ENCODE measurements at places on chromosomes 3 and 15.

- DNase-seq = no peak
These were observed 120.1 kb downstream of the UACA start for GRCh38 chr15:70643106-70643782.

DNA sequence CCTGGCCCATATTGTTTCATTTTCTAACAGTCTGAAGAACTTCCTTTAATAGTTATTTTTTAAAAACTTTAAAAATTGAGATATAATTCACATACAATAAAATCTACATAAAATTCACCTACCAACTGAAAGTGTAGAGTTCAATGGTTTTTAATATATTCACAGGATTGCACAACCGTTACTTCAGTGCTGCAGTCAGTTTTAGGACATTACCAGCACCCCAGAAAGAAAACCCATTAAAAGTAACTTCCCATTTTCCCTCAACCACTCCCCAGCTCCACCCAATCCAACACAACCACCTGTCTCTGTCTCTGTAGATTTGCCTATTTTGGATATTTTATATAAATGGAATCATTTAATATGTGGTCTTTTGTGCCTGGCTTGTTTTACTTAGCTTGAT is 29.6 kb downstream of the MGA start:
- DNase-seq = no peak

DNA sequence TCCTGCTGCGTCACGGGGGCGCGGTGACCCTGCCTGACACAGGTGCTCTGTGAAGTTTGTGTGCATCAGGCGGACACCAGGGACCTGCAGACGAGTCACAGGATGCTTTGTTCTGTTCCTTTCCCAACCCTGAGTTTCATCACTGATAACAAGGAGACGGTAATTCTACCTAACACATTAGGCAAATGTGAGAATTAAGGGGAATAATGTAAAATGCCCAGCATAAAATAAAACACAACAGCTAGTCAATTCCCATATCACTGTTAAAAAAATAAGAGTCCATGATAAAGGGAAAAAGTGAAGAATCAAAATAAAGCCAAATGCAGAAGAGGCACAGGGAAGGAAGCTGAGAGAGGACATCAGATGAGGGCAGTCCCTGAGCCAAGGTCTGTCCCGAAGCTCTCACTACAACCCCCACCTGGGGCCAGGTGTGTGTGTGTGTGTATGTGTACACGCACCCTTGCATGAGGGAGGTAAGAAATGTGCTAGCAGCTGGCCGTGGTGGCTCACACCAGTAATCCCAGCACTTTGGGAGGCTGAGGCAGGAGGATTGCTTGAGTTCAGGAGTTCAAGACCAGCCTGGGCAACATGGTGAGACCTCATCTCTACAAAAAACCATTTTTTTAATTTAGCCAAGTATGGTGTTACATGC is 27.5 kb downstream of the PLA2G4D start:
- DNase-seq = no peak

DNA sequence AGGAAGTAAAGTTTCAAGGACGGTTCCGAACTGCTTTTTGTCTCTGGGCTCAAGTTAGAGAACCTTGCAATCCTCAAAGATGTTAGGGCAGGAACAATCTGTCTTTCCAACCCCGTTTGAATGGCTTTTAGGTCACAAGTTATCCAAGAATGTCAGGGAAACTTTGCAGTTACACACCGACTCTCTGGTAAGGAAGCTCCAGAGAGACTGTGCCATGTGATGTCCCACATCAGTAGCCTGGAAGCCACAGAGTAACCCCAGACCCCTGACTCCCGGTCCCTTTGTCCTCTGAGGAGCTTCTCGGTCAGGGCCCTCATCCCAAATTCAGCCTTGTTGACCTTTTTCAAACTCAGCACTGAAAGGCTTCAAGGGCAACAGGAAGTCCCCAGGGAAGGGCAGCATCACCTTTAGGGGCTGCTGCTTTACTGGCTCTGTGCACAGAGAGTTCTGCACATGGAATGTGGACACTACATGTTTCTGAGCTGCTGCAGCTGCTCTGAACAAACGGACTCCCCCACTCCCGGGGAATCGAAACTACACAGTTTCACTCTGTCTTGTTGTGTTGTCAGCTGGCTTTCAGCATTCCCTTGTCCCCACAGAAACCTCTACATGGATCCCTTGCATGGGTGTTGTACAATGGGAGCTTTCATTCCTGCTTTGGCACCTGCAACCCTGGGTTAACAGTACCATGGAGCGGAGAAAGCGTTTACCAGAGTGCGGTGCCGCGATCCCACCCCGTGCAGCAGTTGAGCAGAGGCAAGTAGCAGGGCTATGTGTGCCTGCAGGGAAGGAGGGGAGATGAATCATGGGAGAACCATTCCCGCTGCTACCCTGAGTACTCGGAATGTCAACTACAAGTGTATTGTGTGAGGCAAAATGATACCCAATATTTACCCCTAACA is 408.2 kb upstream of the THBS1 start:
- no peak for DNase-seq

- DNase-seq = peak; percentile 41
These were observed 69.5 kb upstream of the VEPH1 start for GRCh38 chr3:157572559-157573270.

GRCh38 chr3:82038556-82038955 is 277.1 kb upstream of the GBE1 start:
- DNase-seq = no peak

GRCh38 chr15:83869341-83869740 is 215.4 kb downstream of the ADAMTSL3 start:
- DNase-seq = no peak

DNA sequence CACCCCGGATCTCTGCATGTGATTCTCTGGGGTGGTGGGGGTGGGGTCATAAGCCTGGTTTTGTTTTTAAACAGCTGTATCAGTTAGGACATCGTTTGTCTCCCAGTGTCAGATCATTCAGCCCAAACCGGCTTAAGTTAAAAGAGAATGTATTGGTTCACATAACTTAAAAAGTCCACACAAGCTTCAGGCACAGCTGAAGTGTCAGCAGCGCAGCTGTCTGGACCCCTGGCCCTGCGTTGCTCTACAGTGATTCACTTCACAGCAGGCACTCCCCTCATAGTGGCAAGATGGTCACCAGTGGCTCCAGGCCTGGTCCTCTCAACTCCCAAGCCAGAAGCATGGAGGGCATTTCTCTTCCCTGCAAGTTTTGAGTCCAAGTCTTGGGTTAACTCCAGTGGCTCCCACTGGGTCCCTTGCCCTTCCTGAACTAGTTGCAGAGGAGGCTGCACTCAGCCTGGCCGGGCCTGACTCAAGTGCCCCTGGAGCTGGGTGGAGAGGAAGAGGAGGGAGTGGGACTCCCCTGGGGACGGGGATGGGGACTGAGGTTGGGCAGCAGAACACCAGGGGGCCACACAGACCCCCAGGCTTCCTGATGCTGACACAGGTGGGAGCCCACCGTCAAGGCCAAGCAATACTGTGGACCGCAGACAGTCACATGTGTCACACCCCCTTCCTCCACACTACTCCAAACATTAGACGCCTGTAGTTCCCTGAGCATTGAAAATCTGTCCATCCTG is 28.9 kb upstream of the GP9 start:
- no peak for DNase-seq

- DNase-seq = no peak
These were observed 1.5 kb downstream of the SLC6A11 start for GRCh38 chr3:10817506-10817905.

DNA sequence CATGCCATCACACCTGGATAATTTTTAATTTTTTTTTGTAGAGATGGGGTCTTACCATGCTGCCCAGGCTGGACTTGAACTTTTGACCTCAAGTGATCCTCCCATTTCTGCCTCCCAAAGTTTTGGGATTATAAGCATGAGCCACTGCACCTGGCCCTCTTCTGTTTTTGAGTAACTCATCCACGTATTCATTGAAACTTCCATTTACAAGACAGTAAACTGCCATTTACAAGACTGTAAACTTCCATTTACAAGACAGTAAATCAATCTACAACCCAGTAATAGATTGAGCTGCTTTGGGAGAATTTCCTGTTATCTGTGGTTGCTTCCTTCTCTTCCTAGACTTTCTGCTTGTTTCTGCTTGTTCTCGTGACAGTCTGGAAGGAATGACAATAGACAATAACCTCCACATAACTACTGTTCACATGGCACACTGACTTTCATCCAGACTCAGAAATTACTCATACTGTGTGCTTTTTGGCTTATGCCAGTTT is 114.7 kb upstream of the CCNL1 start:
- peak; percentile 22 for DNase-seq

DNA sequence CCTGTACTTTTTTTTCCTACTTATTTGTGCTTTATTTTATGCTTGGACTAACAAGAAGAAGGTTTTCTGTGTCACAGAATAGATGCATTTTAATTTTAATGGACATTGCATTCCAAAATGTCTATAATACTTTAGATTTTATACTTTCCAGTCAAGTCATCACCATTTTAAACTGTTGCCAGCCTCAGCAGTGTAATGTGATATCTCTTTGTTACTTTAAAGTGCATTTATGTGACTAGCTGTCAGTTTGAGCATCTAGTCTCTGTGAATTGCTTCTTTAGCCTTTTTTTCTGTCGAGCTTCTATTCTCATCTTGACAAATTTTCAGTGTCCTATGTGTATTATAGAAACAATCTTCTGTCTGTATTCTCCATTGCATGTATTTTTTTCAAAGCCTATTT is 511.4 kb upstream of the CBLB start:
- DNase-seq = no peak

- DNase-seq = no peak
These were observed 59.8 kb downstream of the PIK3R4 start for GRCh38 chr3:130686833-130687232.

DNA sequence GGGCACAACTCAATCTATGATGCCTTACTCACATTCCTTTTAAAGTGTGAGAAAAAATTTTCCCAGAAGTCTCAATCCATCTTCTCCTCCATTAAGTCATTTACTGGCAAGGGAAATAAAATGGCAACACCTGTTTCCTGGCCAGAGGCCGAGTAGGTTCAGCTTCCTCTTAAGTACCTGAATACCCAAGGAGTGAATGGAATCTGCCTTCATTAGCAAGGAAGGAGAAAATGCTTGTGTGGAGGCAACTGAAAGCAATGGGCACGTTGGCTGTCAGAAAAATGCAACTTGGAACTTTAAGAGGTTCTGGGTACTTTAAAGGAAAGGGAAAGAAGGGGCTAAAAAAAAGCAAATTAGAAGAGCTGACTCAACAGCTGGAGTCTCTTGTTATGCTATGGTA is 423.6 kb upstream of the ARL6 start:
- DNase-seq = no peak

DNA sequence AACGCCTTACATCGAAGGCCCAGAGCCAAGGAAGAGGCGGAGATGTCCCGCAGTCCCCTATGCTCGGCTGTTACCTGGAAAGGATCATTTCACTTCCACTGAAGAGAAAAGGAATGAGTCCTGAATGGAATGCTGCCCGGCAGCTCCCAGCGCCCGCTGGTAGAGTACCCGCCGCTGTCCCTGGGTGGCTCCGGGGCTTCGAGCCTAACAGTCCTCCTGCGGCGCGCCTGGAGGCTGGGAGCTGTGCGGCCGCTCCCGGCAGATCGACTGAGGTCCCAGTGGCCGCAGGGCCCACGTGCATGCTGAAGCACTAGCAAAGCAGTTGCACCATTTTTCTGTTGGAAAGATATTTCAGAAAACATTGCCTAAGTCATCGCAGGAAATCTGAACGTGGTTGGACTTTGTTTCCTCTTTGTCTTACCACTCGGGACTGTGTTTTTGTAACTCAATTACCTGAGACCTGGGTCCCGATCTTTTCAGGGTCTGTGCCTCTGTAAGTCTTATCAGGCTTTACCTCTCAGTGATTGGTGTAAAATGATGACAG is 984 bp downstream of the RNU6-1 start:
- no peak for DNase-seq

DNA sequence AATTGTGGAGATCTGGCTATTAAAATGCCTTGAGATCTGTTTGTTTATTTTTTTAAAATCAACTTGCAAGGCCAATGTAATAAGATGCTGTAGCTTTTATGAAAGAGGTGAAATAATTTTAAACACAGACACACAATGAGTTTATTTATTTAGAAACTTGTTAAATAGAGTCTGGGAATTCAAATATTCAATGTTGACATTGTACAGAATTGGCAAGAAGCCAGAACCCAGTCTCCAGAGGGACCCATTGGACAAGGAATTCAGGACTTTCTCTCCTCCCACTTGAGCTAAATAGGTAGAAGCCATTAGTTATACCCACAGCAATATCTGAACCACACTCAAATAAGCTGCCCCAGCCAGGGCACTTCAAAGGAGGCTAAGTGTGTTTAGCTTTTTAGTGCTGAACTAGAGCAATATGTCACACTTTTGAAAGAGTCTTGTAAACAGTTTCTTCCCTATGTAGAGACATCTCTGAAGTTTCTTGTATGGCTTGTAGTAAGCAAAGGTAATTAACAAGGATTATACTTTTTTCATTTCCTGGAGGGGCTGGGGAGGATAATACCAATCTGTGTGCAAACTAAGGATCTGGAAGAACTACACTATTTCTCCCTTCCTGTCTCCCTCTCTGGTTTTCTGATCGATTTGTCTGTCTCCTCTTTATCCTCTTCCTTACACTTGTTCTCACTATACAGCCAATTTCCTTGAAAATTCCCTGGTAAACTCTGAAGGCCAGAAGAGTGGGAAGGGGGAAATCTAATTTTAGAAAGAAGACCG is 6.0 kb downstream of the MECOM start:
- no peak for DNase-seq

- DNase-seq = no peak
These were observed 444.6 kb downstream of the CNTN4 start for GRCh38 chr3:2543247-2543646.

DNA sequence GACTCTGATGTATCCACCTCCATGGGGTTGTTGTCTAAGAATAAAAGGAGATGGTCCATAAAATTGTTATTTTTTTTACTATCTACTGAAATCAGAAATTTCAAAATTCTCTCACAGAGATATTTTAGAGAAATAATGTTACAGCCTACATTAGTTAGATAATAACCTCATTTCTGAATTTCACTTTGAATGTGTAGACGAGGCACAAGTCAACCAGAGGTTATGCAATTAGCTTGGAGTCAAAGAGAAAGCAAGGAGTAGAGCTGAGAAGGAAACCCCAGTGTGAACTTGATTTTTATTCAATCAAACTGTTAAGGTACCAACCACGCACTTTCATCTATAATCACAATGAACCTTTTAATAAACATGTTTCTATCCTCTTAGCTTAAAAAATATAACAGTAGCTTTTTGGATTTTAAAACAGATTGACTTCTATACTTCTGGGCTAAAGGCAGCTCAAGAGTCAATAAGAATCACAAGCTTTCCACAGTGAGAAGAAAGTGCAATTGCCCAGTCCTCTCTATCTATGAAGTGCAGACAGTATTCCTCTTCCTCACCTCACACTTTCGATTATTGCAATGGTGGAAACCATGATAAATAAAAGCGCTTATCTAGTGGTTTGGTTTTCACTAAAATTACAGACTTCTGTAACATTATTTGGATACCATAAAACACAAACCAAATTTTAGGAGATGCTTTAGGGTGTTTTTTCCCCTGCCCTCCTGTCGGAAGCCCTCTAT is 403.2 kb downstream of the ZBTB20 start:
- no peak for DNase-seq

GRCh38 chr3:129528589-129529100 is at the start of gene RHO:
TSS of gene RHO (plus strand) at chr3:129528639. CDS start at chr3:129528734, 95 bp downstream.
- DNase-seq = no peak

Data from iPS DF 6.9 (cell line).